CD4-positive, alpha-beta T cell (primary cell): ENCODE measurements at places on chromosomes 1 and 21. TPM values are rescaled to one million over a fixed set of nuclear protein-coding genes. Genes with fewer than 3 reads are reported as not detected.

MTARC1 gene
- total RNA-seq, result not detected

DNA sequence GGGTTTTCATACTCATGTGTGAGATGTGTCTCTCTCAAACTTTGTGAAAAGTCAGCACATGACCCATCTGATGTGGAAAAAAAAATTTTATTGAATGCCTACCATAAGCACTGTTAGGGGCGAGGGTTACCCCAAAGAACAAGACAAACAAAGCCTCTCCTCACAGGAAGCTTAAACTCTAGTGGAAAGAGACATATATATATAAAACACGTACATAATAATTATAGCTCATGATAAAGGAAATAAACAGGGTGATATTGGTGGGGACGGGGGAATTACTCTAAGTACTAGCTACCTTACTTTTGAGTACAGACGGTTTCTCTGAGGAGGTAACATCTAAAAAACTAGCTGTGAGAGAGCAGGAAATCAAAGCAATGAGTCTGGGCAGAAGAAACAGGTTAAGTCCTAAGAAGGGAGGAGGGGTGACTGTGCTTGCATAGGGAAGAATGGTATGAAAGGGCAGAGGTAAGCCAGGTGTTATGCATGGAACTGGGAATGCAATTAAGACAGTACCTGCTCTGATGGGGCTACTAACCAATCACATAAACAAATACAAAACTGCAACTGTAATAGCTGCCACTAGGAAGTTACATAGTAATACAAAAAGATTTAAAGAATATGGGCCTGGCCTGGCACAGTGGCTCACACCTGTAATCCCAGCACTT, 4.5 kb downstream of the LIN9 start:
- peaks cover 7% of the 10 kb centered on the region for H3K4me1 ChIP-seq
- H3K4me3 ChIP-seq, result no peak overlapping the region
- no peaks in the 10 kb centered on the region for H3K27me3 ChIP-seq
- no peak for DNase-seq

GRCh38 chr21:37294679-37295078, 27.5 kb upstream of the VPS26C start:
- H3K27me3 ChIP-seq, result peaks cover 6% of the 10 kb centered on the region
- H3K4me1 ChIP-seq, result no peaks in the 10 kb centered on the region
- no peaks in the 10 kb centered on the region for H3K36me3 ChIP-seq
- DNase-seq, result no peak
- H3K27ac ChIP-seq, result no peak overlapping the region
- H3K4me3 ChIP-seq, result no peak overlapping the region

DNA sequence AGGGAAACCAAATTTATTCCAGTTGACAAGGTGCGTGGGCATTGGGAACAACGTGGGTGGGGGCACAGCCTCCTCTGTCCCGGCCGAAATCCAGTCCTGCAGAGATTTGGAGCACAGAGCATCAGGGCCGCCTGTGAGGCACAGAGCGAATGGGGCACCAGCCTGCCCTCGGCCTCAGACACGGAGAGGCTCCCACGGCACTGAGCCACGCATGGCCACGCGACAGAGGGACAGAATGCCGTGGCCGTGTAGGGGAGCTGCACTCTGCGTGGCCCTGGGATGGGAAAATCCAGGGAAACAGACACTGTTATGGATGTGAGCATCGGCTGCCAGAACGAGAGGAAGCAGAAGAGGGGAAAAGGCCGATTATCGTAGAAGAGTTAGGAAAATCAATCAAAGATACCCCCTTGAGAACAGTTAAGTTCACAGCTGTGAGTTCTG, 13.5 kb upstream of the C1orf159 start:
- no peak for DNase-seq
- H3K27ac ChIP-seq, result no peak overlapping the region
- H3K4me1 ChIP-seq, result no peaks in the 10 kb centered on the region
- H3K36me3 ChIP-seq, result no peaks in the 10 kb centered on the region

DNA sequence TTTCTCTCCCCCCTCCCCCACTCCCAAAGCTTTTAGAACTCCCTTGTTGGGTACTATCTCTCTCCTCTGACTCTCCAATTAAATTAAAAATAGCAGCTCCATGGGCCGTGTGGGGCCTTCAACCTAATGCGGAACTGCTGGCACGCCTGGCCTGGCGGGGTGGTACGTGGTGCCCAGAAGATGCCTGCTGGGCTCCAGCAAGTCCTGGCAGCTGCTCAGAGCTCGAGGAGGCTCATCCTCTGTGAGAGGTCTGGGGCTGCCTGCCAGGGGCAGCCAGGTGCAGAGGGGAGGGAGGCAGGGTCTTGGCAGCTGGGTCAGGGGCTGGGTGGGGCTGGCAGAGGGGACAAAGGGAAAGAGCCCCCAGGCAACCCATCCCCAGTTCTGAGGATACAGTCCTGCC, 74.4 kb downstream of the ACTL8 start:
- no peak overlapping the region for H3K4me3 ChIP-seq
- no peak for DNase-seq
- H3K27ac ChIP-seq, result no peak overlapping the region

GRCh38 chr1:114260805-114261484, 107.3 kb upstream of the SYT6 start:
- H3K36me3 ChIP-seq, result no peaks in the 10 kb centered on the region
- no peak for DNase-seq
- H3K27me3 ChIP-seq, result peaks cover 3% of the 10 kb centered on the region
- H3K27ac ChIP-seq, result no peak overlapping the region
- no peak overlapping the region for H3K4me3 ChIP-seq

CLCA4 gene
- not detected for total RNA-seq

- H3K36me3 ChIP-seq, result no peaks in the 10 kb centered on the region
- H3K27ac ChIP-seq, result no peak overlapping the region
- H3K27me3 ChIP-seq, result peaks cover 10% of the 10 kb centered on the region
- H3K4me3 ChIP-seq, result no peak overlapping the region
- no peak for DNase-seq
These were observed 8.0 kb upstream of the TMEM61 start for GRCh38 chr1:54972436-54972835.

DNA sequence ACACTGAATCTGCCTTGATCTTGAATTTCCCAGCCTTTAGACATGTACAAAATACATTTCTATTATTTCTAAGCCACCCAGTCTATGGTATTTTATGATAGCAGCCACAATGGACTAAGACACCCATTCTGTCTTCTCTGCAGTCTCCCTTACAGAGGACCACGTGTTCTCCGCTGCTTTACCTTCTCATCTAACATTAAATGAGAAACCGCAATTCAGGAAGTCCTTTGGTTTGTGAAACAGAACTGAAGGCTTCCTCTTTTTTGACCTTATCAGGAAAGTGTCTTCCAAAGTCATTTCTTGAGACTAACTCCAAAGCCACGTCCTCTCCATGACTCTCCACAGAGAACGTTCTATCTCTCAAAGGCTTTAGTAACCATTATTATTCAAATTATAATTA, 560.1 kb downstream of the OMA1 start:
- no peak for DNase-seq
- H3K36me3 ChIP-seq, result no peaks in the 10 kb centered on the region
- H3K27ac ChIP-seq, result no peak overlapping the region

DNA sequence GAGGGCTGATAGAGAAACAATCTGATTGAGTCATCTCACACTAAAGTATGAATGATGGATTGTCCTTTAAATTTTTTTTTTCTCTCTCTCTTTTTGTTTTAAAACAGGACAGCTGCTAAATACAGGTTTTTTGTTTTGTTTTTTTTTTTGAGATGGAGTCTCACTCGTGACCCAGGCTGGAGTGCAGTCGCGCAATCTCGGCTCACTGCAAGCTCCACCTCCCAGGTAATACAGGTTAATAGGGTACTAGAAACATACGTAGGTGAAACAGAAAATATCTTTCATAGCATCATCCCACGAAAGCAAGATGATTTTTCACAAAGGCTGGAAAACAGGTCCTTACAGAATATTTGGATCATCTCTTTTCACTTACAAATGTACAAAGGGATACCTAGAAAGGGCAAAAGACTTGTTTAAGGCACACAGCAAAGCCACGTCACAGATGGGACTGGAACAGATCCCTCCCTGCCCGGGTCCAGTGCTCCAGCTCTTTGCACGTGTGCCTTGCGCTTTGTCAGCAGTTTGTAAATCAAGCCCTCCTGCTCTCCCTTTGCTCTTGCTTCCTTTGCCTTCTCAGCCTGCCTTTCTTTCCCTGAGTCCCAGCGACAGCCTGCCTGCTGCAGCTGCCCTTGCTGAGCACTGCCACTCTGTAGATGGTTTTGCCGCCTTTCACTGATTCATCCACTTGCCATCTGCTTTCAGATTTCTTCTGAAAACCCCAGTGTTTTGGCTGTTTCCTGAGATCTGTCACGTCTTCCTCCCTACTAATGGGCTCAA, 171.3 kb upstream of the BEND5 start:
- no peaks in the 10 kb centered on the region for H3K36me3 ChIP-seq
- H3K27me3 ChIP-seq, result no peaks in the 10 kb centered on the region
- no peak overlapping the region for H3K4me3 ChIP-seq
- DNase-seq, result no peak

GRCh38 chr1:112788561-112788960, 73.4 kb upstream of the PPM1J start:
- H3K27me3 ChIP-seq, result no peaks in the 10 kb centered on the region
- DNase-seq, result no peak
- no peaks in the 10 kb centered on the region for H3K4me1 ChIP-seq
- no peak overlapping the region for H3K4me3 ChIP-seq
- H3K36me3 ChIP-seq, result no peaks in the 10 kb centered on the region

DNA sequence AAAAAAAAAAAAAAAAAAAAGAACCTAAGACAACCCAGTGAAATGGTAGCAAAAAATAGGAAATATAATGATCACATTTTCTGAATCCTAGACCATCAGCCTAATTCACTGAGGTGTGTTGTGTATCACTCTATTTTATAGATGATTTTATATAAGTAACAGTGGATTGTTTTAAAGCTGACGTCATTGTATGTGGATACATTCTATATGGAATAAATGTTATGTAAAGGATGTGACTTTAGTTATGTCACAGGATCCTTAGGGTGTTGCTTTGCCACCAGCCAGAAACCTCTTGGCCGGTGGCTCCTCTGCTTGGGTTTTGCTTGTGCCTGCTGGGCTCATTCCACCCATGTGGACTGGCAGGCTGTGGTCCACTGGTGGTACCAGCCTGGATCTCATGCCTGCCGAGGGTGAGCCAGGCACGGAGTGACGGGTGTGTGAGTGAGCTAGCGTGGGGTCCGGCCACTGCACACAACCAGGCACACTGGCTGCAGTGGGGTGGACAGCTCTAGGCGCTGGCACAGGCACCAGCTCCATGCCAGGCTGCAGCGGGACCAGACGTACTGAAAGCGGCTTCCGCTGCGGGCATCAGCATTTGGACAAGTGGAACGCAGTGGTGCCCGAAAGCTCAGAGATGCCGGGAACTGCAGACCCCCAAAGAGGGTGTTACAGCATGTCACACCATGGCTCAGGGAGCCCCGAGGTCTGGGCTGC, 44.5 kb downstream of the ZBTB8OS start:
- no peak for DNase-seq
- H3K36me3 ChIP-seq, result no peaks in the 10 kb centered on the region
- H3K27me3 ChIP-seq, result no peaks in the 10 kb centered on the region
- no peak overlapping the region for H3K4me3 ChIP-seq
- no peak overlapping the region for H3K27ac ChIP-seq

DNA sequence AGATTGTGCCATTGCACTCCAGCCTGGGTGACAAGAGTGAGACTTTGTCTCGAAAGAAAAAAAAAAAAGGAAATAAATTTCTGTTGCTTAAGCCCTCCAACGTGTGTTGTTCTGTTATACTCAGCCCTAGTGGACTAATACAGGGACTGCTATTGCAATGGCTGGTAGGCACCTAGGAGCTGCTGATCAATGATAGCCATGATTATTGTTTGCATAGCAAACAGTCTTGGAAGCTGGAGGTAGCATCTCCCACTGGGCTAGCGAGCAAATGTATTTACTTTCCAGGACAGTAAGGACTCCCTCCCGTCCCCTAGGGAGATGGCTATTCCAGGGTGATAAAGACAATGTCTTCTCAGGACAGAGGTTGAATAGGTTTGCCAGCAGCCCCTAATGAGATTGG, 13.5 kb upstream of the TNFRSF8 start:
- H3K27ac ChIP-seq, result no peak overlapping the region
- no peak for DNase-seq
- H3K36me3 ChIP-seq, result no peaks in the 10 kb centered on the region
- H3K4me1 ChIP-seq, result peaks cover 26% of the 10 kb centered on the region

- H3K36me3 ChIP-seq, result peaks cover 41% of the 10 kb centered on the region
- no peak overlapping the region for H3K27ac ChIP-seq
- no peaks in the 10 kb centered on the region for H3K27me3 ChIP-seq
- no peak overlapping the region for H3K4me3 ChIP-seq
These were observed 15.1 kb downstream of the CD53 start for GRCh38 chr1:110888049-110888448.

RHD gene
- not detected for total RNA-seq

- no peak overlapping the region for H3K27ac ChIP-seq
- H3K4me3 ChIP-seq, result no peak overlapping the region
- no peak for DNase-seq
- H3K27me3 ChIP-seq, result no peaks in the 10 kb centered on the region
These were observed 77.7 kb downstream of the ST6GALNAC5 start for GRCh38 chr1:76944942-76945341.

- peaks cover 66% of the 10 kb centered on the region for H3K4me1 ChIP-seq
- H3K4me3 ChIP-seq, result peak overlapping the region; percentile 43
- DNase-seq, result peak; percentile 51
- no peaks in the 10 kb centered on the region for H3K27me3 ChIP-seq
These were observed 19.9 kb upstream of the IFNGR2 start for GRCh38 chr21:33383056-33383888.

DNA sequence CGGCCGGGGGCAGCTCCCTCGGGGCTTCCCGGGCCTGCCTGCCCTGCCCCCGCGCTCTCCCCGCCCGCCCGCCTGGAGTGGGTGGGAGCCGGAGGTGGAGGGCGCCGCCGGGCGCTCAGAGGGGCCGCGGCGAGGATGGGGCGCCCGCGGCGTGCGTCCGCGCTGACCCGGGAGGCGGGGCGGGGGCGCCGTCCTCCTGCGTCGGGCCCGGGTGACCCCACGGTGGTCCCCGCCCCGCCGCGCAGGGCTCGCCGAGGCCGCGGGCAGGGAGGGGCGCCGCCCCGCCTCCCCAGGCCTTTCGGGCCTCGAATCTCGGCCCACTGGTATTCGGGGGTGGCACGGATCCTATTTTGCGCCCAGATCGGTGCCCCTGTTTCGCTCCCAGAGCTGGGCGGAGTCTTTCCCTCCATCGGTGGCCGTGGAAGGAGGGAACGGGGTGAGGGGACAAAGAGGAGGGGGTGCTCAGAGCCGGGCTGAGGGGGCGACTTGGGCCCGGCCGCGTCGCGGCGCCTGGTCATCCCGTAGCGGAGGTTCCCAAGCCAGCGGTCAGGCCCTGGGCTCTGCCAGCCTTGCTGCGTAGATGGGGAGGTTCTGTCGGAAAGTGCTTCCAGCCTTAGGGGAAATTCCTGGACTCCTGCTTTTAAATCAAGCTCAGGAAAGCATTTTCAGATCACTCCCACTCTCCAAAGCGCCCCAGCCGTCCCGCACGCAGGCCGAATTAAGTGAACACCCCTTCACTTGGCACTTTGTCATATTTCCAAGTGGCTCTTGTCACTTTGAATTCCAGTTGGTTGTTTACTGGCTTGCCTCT, 545 bp downstream of the PATJ start:
- peak overlapping the region; percentile 56 for H3K27ac ChIP-seq
- H3K27me3 ChIP-seq, result no peaks in the 10 kb centered on the region
- DNase-seq, result no peak
- H3K36me3 ChIP-seq, result no peaks in the 10 kb centered on the region
- H3K4me3 ChIP-seq, result peak overlapping the region; percentile 78

GRCh38 chr1:209383907-209384709, 199.4 kb upstream of the CAMK1G start:
- no peak overlapping the region for H3K4me3 ChIP-seq
- no peaks in the 10 kb centered on the region for H3K4me1 ChIP-seq
- DNase-seq, result no peak
- H3K27me3 ChIP-seq, result no peaks in the 10 kb centered on the region
- no peaks in the 10 kb centered on the region for H3K36me3 ChIP-seq
